ENCODE measurements at places on chromosomes 3 and 15.

- DNase-seq = no peak
Measured at GRCh38 chr15:74421302-74422245, 12.2 kb downstream of the SEMA7A start.

DNA sequence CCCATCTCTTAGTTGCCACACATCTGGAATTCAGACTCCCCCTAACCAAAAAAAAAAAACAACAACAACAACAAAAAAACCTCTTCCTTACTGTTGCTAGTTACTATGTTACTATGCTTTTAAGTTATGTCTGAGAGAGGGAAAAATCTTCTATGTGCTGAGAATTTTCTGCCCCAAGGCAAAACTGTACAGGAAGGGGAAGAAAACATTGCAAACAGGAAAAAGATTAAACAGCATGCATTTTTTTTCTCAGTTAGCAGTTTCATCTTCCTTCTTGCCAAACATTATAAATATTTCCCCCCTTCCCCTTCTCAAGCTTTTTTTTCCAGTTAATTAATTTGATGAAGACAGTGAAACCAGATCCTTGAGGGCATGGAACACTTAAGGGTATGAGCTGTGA lies 1.1 kb upstream of the CD200R1 start:
- no peak for DNase-seq

GRCh38 chr3:178170698-178171535 lies 365.3 kb upstream of the KCNMB2 start:
- DNase-seq = peak; percentile 73

DNA sequence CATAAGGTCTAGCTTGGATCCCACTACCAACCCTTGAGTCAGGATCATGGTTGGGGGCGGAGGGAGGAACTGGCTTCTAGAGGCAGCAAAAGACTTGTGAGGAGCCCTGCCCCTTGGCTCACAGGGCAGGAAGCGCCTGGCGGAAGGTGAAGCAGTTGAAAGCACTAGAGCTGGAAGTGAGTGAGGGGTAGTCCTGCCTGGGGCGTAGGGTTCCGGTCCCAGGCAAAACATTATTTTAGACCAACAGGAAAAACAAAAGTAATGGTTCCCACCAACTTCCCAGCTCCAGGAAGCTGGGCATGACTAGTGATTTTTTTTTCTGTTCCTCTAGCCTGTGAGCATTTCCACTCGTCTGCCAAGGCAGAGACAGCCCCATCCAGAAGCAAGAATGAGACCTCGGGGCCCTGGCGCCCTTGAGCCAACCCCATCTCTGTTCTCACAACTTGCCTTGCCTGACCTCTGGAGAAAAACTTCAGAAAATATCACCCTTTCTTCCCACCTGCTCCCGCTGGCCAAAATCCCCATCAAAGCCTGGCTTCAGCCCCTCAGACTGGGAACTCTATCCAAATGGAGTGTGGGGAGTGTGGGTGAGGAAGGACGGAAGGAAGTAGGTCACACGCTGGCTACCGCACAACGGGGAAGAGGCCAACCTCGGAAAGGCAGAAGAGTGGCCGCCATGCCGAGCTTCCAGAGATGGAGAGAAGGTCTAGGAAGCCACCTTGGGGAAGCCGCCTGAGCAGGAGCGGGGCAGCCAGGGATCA lies 57.5 kb downstream of the RBPMS2 start:
- no peak for DNase-seq

DNA sequence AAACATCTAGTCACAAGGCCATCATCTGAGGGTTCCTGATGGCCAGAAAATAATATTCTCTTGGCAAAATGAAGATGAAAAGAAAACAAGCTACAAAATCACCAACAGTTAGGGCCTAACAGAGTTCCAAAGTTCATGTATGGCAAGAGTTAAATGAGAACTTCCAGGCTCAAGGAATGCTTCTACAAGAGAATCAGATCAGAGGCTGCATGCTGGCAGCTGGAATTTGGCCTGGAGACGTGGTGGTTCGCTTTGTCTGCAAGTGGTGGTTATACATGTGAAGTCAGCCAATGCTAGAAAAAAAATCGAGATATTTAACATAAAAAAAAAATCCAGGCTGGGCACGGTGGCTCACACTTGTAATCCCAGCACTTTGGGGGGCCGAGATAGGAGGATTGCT lies 5.6 kb downstream of the SIAH2 start:
- DNase-seq = no peak

DNA sequence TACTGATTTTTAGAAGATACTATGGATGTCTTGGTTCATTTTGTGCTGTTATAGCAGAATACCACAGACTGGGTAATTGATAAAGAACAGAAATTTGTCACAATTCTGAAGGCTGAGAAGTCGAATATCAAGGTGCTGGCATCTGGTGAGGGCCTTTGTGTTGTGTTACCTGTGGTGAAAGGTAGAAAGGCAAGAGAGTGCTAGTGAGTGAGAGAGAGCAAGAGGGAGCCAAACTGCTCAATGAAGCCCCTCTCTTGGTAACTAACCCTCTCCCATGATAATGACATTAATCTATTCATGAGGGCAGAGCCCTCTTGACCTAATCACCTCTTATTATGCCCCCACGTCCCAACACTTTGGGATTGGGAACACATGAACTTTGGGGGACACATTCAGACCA lies 31.3 kb downstream of the PDCD6IP start:
- no peak for DNase-seq

DNA sequence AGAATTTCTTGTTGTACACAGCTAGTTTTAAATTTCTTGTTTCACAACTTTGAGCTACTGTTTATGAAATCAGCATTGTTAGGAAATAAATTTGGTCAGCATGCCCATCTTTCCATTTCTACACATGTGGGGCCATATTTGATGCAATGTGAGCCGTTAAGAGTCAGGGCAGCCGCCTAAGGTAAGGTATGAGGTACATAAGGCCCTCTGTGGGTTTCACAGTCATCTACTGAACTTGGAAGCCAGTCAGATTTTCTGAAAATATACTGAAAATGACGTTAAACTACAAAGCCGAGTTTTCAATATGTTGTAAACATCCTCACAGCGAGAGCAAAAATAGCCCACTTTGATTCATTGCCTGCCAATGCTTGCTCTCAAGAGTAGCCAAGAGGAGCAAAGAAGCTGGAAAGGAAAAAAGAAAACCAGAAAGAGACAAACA lies 94.7 kb upstream of the PDZRN3 start:
- no peak for DNase-seq

DNA sequence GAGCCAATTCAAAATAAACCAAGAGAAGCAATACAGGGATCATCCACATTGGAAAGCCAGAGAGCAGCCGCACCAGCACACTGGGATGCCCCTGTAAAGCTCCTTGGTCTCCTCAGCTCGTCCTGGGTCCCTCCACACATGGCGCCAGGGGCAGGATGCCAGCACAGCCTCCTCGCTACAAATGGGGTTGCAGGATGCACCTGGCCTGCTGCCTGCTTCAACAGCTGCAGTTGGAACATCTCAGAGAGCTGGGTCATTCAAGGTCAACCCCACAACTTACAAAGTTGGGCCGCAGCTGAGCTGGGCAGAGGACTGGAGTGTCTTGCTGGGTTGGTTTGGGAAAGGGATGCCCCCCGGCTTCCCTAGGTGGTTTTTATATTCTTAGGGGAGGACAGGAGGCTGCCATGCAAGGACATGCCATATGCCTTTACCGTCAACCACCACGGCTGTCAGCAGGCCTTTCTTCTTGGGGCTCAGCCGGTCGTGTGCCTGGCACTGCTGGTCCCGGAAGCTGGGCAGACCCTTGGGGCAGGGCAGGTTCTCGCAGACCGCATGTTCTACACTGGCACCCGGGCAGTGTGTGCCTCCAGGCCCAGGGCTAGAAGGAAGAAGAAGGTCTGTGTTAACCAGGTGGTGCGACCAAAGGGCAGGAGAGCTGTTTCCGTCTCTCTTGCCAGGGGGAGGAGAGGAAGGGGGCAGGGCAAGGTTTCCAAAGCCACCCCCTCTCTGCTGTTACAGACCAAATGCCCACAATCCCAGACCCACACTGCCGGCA lies 225.2 kb downstream of the ADAMTS17 start:
- DNase-seq = no peak

DNA sequence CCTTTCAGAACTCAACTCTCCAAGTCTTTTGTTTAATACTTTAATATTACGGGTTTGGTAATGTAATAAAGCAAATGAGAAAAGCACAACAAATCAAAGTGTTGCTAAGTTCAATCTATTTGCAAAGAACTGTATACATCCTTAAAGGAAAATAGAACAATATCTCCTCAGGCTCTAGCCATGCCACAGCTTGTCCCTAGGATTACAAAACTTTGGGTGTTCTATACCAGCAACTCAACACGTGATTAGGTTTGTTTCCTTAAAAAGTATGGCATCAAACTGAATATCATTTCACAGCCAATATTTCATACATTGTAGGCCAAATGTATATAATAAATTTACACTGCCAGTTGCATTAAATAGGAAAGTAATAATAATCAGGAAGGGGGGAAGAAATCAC lies 418.6 kb upstream of the MDFIC2 start:
- DNase-seq = no peak

GRCh38 chr3:130707902-130708601 lies 38.6 kb downstream of the PIK3R4 start:
- no peak for DNase-seq

DNA sequence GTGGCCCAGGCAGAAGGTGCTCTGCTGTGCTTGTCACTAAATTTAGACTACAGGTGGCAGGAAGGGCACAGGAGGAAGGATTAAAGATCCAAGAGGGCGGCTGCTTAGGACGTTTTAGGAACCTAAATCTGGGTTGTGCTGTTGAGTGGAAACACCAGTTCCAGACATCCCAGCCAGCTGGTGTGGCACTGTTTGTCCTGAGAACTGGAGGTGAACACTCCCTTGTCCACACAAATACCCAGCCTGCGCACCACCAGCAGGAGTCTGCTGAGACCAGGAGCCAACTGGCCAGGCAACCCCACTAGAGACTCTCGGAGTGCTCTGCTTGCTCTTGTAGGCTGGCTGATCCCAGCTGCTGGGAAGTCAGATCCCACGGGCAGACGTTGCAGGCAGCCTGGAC lies 30.3 kb upstream of the UACA start:
- DNase-seq = no peak

DNA sequence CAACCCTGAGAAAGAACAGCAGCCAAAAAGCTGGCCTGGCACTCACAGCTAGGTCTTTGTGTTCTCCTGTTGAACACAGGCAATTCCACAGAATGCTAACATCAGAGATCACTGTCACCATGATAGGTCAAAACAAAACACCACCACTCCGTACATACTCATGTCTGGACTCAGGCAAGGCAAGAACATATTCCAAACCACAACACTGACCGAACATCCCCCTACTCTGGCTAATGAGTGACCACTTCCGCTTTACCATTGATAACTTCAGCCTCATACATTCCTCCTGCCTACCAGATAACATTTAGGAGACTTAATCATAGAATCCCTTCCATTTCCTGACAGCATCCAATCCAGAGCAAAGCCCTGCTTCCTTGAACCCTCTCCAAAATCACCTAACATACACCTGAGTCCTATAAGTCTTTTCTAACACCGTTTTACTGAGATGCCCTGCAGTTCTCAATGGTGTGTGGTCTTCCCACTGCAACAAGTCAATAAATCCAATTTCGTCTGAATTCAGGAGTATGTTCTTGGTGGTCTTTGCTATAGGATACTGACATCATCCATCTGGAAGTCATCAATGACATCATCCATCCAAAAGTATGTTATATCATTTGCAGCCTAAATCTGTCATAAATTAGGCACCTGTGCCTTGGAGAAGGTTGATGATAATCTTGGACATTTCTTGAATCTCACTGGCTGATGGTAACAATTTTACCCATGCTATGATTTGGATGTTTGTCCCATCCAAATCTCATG lies 23.7 kb downstream of the RIOX2 start:
- no peak for DNase-seq
